ENCODE measurements at places on chromosomes 6 and 20.

- no peaks in the 10 kb centered on the region for H3K27me3 ChIP-seq
- peak overlapping the region; percentile 99 for H3K27ac ChIP-seq
- H3K4me1 ChIP-seq: peaks cover 42% of the 10 kb centered on the region
- peaks cover 37% of the 10 kb centered on the region for H3K36me3 ChIP-seq
- H3K4me3 ChIP-seq: peak overlapping the region; percentile 95
- DNase-seq: peak; percentile 75
Observed at GRCh38 chr6:29723666-29724588, 693 bp downstream of the HLA-F start.

- no peak overlapping the region for H3K4me3 ChIP-seq
- H3K4me1 ChIP-seq: no peaks in the 10 kb centered on the region
Observed at GRCh38 chr6:122713138-122713537, 66.4 kb upstream of the FABP7 start.

- no peaks in the 10 kb centered on the region for H3K27me3 ChIP-seq
- H3K36me3 ChIP-seq: no peaks in the 10 kb centered on the region
- H3K4me1 ChIP-seq: no peaks in the 10 kb centered on the region
- H3K27ac ChIP-seq: no peak overlapping the region
- H3K4me3 ChIP-seq: no peak overlapping the region
Observed at GRCh38 chr6:46788791-46789190, 4.4 kb upstream of the MEP1A start.

DNA sequence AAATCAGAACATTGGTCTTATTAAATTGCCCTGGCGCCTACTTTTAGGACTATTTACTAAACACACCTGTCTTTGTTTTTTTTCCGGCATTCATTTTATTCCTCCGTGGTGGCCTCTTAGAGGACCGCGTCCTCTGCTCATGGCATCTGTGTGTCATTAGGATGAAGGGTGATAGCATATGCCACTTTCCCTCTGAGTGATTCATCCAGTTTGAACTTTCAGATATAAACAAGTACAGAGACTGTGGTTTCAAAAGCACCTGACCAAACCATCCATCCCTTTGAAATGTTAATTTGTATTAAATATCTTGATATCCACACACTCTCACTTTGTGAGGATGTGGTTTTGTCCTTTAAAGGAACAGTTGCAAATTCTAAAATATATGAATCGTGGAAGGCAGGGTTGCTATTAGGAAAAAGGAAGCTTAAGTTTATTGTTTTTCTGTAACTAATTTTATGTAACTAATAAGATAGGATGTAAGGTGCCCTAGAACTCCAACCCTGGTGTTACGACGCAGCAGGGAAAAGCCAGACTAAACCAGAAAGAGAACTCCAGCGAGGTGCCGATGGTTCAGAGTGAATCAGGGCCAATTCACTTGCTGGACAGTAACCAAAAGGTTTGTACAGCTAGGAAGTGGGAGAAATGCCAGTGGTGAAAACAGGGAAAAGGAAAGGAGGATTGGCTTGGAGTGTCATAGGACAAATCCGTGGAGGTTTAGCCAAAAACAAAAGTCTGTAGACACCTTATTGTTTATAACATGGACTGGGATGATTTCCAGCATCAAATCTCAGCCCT lies 98.7 kb downstream of the SHLD1 start:
- no peak overlapping the region for H3K4me3 ChIP-seq
- no peak overlapping the region for H3K27ac ChIP-seq
- H3K4me1 ChIP-seq: peaks cover 15% of the 10 kb centered on the region
- H3K36me3 ChIP-seq: no peaks in the 10 kb centered on the region
- DNase-seq: no peak
- no peaks in the 10 kb centered on the region for H3K27me3 ChIP-seq

DNA sequence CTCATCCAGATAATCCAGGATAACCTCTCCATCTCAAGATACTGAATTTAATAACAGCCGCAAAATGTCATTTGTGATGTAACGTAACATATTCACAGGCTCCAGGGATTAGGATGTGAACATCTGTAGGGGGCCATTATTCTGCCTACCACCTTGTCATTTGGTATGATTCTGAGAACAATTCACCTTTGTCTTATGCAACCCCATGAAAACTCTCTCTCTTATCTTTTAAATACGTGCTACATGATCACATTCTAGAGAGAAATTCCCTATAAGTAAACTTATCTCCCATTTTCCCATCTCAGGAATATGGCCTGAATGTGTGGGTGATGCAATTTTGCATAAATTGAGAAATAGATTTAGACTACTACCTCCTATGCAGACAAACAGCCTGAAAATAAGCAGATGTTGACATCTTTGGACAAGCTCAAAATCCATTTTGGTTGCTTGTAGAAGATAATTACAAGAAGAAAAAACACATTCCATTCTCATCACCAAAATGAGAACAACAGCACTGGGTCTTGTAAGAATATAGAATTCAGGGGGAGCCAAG lies 255.4 kb upstream of the STXBP5 start:
- H3K27me3 ChIP-seq: no peaks in the 10 kb centered on the region
- H3K27ac ChIP-seq: no peak overlapping the region
- no peak overlapping the region for H3K4me3 ChIP-seq
- H3K36me3 ChIP-seq: no peaks in the 10 kb centered on the region
- H3K4me1 ChIP-seq: no peaks in the 10 kb centered on the region

GRCh38 chr6:96537726-96538125 lies 16.1 kb downstream of the UFL1 start:
- peaks cover 31% of the 10 kb centered on the region for H3K36me3 ChIP-seq
- H3K27ac ChIP-seq: no peak overlapping the region
- H3K4me1 ChIP-seq: no peaks in the 10 kb centered on the region
- no peak overlapping the region for H3K4me3 ChIP-seq
- no peak for DNase-seq
- H3K27me3 ChIP-seq: no peaks in the 10 kb centered on the region

- no peaks in the 10 kb centered on the region for H3K36me3 ChIP-seq
- H3K27me3 ChIP-seq: no peaks in the 10 kb centered on the region
- no peak overlapping the region for H3K4me3 ChIP-seq
- no peak overlapping the region for H3K27ac ChIP-seq
- DNase-seq: no peak
Observed at GRCh38 chr20:49523767-49524360, 41.4 kb upstream of the KCNB1 start.

GRCh38 chr6:35046862-35047261 lies 94.3 kb downstream of the TCP11 start:
- H3K27me3 ChIP-seq: no peaks in the 10 kb centered on the region
- H3K4me1 ChIP-seq: peaks cover 4% of the 10 kb centered on the region
- DNase-seq: no peak
- H3K36me3 ChIP-seq: no peaks in the 10 kb centered on the region

GRCh38 chr20:32483351-32484224 lies 101.5 kb downstream of the NOL4L start:
- H3K36me3 ChIP-seq: peaks cover 6% of the 10 kb centered on the region
- peak overlapping the region; percentile 72 for H3K4me3 ChIP-seq

DNA sequence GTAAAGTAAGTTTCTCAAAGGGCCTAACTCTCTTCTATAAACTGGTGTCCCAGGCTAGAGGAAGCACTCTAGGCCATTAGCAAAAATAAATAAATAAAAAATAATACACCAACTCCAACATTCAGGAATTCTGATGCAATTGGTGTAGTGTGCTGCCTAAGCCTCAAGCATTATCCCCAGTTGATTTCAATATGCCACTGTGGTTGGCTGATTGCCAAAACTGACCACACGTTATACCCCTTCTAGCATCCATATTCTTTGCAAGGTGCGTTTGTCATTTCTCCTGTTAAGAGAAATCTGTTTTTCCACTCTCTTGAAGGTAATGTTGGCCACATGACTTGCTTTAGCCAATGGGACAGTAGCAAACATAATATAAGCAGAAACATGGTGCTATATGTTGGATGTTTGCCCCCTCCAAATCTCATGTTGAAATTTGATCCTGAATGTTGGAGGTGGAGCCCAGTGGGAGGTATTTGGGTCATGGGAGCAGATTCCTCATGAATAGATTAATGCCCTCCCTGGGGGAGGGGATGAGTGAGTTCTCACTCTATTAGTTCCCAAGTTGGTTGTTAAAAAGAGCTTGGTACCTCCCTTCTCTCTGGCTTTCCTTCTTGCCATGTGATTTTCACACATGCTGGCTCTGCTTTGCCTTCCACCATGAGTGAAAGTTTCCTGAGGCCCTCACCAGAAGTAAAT lies 71.9 kb upstream of the PLCB4 start:
- H3K27ac ChIP-seq: no peak overlapping the region
- no peaks in the 10 kb centered on the region for H3K27me3 ChIP-seq
- no peaks in the 10 kb centered on the region for H3K36me3 ChIP-seq
- H3K4me3 ChIP-seq: no peak overlapping the region

Measured in effector memory CD4-positive, alpha-beta T cell (primary cell).